ENCODE measurements at places on chromosomes 2 and 18. TPM values are rescaled to one million over a fixed set of nuclear protein-coding genes. Genes with fewer than 3 reads are reported as not detected.

TLX2 gene
- total RNA-seq, result 0.82 TPM

DNA sequence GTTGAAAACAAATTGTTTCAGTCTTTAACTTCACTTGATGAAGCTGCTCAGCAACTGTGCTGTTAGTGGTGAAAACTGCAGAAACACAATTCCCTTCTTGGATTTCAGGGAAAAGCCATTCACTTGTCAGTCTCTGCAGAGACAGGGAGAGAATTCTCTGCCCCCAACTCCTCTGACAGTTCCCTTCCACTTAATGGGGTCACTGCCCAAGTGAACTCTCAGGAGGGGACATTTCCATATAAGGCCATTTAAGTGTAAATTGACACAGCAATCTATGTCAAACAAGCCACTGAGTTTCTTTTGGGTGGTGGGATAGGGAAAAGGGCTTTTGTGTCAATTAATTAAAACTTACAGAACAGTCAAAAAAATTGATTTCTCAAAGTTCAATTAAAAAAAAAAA is 51.4 kb upstream of the DNER start:
- DNase-seq, result no peak

DNAH7 gene
- not detected for total RNA-seq

GRCh38 chr2:240217431-240218301 is 77.2 kb upstream of the OTOS start:
- DNase-seq, result peak; percentile 36

DNA sequence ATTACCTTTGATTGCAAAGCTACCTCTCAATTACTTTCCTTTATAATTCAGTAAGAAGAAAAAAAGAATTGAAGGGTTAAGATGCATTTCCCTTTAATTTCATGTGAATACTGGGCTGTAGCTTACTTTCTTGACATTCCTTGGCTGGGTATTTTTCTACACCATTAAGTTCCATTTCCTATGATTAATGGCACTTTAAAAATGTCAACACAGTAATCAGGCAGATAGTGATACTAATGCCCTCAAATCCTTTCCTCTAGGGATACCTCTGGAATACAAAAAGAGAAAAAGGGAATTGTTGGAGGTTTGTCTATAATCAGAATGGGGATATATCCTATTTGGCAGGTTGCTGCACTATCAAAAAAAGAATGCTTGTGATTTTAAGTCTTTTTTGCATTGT is 216.9 kb downstream of the SRBD1 start:
- no peak for DNase-seq

- DNase-seq, result no peak
Observed at GRCh38 chr2:219289195-219289536, 10.0 kb downstream of the DNAJB2 start.

DNA sequence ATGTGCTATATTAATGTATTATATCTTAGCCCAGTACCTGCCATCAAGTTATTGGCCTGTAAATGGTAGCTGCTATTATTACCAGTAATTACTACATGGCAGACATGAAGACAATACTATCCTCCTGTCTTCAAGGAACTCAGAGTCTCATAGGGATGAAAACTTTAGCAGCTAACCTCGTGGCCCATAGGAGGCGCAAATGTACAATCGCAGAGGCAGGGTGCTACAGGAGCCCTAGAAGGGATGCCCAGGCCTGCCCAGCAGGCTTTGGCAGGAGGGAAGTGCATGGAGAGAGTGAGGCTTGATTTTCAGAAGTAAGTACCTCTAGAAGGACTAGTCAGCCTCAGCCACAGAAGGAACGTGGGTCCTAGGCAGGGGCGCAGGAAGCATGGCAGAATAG is 44.7 kb upstream of the KIDINS220 start:
- no peak for DNase-seq

GRCh38 chr2:9739531-9739964 is 103.7 kb upstream of the TAF1B start:
- DNase-seq, result peak; percentile 72

GRCh38 chr2:111537078-111537655 is 346.8 kb downstream of the ANAPC1 start:
- peak; percentile 80 for DNase-seq

UGT1A4 gene
- not detected for total RNA-seq

DNA sequence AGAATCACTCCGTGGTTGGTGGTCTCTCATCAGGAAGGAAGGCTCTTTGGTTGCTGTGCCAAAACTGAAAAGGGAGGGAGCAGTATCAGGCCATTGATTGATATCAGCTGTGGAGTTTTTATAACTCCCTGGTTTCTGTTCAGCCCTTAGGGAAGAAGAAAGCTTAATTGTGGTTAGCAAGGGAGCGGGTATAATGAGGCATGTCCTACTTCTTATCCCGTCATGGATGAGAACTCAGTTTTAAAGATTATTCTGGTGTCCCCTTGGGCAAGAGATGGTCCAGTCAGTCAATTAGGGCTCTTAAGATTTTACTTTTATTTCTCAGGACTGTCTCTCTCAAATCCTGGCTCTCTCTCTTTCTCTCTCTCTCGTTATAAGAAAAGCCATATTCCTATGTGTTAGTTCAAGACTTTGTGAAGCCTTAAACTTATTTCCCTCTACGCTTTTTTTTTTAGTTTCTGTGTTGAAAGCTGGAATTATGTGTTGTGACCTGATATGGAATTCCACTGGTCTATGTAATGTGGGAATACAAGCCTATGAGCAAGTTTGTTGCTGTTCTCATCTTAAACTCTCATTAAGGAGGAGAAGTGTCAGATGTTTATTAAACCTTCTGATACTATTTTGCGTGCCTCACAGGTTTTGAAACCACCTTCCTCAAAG is 514.0 kb upstream of the CDH2 start:
- no peak for DNase-seq

GRCh38 chr2:25856377-25856776 is 21.9 kb downstream of the ASXL2 start:
- no peak for DNase-seq
